ENCODE measurements at places on chromosomes 3 and 15.

DNA sequence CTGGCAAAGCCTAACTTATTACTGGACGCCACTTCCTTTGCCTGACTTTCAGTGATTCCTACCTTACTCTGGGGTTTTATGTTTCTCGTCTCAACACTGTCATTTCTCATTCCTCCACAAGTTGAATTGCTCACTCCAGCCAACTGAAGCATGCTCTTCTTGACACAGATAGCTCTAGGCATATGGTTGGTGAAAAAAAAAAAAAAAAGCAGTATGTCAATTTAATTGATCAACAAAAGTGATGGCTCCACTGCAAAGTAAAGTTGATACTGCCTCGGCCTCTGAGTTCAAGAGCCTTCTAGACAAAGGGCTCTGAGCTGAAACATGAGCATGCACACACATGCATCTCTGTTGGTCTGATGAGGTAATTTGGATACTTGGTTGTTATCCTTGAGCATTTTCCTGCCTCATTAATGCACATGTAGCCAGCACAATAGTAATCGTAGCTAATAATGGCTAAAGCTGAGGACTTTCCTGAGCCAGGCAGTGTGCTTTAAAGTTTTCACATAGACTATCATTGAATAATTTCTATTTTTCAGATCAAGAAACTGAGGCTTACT lies 21.4 kb upstream of the UBE2Q2 start:
- no peak for DNase-seq

DNA sequence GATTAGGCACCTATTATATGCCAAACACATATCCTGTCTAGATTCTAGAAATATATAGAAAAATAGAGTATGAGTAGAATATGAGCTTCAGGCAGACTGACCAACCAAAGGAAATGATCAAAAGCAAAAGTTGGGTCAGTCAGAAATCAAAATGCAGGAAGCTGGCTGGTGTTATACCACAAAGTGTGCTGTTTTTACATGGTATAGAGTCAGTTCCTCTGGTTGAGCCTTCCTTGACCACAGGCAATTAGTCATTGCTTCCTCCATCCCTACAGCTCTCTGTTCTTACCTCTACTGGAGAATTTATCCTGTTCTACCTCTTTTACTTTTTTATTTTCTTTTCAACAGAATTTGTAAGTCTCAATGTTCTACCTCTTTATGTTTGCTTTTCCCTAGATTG lies 149.8 kb downstream of the TMCO5A start:
- DNase-seq, result no peak

- DNase-seq, result no peak
Measured at GRCh38 chr15:83208367-83208661, 691 bp upstream of the HDGFL3 start.

GRCh38 chr3:104245261-104245660 lies 1121.4 kb upstream of the ALCAM start:
- no peak for DNase-seq

DNA sequence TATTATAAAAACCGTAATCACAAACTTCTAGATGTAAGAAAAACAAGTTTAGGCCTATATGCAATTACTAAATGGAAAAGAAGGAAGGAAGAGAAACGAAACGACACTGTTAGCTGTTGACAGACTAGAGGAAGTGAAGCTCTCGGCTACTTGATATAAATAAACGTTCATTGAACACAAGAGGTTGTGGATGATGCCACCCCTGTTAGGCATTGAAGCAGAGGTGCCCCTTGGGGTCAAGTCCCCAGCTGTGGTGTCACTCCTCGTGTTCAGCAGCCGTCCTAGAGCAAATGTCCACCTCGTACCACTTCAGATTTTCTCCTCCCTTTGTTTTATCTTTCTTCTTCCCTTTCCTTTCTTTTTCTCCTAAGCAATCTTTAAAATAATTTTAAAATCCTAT lies 146.5 kb upstream of the UBE2E1 start:
- no peak for DNase-seq

GRCh38 chr3:39104961-39105686 lies 2.3 kb downstream of the GORASP1 start:
- DNase-seq, result no peak

DNA sequence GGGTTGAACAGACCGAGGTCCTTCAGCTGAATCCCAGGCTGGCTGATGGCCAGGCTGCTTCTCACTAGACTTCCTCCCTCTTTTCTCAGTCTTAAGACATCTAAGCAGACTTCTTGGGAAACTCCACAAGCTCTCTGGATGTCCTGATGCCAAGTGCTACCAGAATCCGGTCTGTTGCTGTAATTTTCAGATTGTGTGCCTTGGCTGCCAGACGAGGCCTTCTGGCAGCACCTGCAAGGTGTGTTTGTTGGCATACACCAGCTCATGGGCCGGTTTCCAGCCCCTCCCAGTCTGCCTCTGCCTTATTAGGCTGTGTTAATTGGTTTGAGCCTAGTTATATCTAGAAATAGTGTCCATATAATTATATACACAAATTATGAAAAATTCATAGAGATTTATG lies 120.6 kb downstream of the TNIK start:
- DNase-seq, result no peak

DNA sequence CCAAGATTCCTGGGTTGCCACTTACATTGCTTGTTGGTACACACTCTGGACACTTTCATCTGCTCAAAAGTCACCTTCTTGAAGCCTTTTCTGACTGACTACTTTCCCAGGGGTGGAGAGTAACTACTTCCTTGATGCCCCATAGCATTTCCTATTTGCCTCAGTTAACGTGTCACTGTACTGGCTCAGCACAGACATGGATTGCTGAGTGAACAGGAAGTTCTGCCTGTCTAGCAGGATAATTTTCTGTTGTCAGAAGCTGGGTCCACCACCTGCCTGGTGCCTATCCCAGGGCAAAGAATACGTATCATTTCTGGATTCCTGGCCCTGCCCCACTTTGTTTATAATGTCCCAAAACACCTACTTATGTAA lies 15.3 kb upstream of the ABHD17C start:
- DNase-seq, result no peak

DNA sequence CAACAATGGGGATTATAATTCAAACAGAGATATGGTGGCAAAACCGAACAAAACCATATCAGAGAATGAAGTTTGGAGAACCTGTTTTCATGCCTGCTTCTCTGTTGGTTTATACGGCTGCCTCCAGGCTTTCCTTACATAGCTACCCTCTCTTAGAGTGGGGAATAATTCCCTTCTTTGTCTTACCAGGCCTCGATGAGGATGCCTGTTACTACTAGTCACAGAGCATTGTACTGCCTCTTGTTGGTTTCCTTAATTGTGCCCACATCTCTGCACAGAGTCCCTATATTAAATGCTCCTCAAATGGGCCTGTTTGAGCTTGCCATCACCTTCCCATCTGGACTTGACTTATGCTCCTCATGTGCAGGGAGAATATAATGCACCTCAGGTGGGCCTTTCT lies 92.9 kb downstream of the NCEH1 start:
- DNase-seq, result no peak

- no peak for DNase-seq
Measured at GRCh38 chr3:127442506-127442905, 148.0 kb downstream of the TPRA1 start.

Data from fibroblast of skin of left biceps (primary cell).